ENCODE measurements at places on chromosomes 5 and 9. TPM values are rescaled to one million over a fixed set of nuclear protein-coding genes. Genes with fewer than 3 reads are reported as not detected.
A peak's percentile ranks its signal among the peaks of the same experiment; 100 is the strongest.

DNA sequence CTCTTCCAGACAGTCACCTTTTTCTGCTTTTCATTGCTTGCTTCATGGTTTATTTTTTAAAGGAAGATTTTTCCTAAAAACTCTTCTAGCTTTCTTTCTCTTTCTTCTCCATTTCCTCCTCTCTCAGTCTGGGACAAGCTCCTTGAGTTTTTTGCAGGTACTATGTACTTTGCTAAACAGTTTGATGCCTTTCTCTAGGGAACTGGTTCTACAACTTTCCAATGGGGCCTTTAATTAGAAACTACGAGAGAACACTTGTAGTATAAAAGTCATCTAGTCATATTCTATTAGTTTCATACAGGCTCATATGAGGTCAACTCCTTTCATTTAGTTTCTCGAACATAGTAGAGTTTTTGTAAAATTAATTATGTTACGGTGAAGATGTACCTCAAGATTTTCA, 189.6 kb downstream of the DOCK8 start:
- no peak for DNase-seq

GRCh38 chr5:1899201-1899600, 16.5 kb upstream of the IRX4 start:
- no peak for DNase-seq

GRCh38 chr9:91177661-91178280, 183.9 kb downstream of the AUH start:
- no peak for DNase-seq

DNA sequence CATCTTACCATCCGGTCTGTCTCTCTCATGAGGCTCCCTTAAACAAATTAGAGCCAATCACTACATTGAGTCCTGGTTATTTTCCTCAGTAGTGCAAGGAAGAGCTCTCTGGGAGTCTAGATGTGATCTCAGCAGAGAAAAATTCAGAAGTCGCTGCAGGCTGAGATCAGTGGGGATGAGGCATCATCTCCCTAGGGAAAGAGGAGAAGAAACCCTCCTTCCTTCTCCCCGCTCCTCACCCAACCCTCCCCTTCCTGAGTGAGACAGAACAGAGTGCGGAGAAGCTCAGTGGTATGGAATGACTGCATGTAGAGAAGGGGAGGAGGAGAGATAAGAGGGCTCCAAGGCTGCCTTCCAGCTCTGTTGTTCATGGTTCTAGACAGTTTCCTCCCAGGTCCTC, 80.5 kb downstream of the PAPPA start:
- peak; percentile 95 for DNase-seq

DNA sequence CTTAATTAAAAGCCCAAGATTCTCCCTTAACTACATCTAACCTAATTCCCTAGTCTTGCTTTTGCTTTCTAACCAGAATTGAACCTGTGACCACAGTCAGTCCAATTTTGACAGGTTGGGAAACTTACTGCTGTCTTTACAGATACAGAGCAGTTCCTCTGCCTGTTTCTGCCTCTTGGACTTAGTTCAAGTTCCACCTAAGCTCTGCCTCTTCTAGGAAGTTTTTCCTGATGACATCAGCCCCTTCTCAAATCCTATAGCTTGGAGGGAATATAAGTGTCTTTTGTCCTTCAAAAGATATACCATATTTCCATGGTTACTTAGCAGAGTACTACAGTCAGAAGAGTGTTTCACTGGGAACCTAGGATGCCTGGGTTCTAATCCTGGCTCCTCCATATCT, 31.7 kb downstream of the BRINP1 start:
- no peak for DNase-seq

DNA sequence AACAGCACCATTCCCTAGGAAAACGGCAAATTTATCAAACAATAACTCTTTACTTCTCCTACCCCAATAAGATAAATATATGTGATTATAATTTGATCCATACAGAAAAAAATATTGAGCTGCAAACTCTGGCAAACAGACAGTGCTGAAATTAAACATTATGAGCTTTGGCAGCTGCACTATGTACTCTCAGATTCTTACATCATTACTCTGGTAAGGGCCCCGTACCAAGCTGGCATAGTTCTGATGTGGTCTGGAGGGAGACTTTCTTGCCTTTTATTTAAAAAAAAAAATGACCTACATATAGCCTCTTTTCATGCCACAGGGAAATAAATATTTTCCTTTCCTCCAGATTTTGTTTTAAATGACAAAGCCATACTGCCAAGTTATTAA, 95.0 kb downstream of the NR6A1 start:
- no peak for DNase-seq

Gene PCDHB6
- total RNA-seq: not detected
